ENCODE measurements at places on chromosomes 2 and 18.

DNA sequence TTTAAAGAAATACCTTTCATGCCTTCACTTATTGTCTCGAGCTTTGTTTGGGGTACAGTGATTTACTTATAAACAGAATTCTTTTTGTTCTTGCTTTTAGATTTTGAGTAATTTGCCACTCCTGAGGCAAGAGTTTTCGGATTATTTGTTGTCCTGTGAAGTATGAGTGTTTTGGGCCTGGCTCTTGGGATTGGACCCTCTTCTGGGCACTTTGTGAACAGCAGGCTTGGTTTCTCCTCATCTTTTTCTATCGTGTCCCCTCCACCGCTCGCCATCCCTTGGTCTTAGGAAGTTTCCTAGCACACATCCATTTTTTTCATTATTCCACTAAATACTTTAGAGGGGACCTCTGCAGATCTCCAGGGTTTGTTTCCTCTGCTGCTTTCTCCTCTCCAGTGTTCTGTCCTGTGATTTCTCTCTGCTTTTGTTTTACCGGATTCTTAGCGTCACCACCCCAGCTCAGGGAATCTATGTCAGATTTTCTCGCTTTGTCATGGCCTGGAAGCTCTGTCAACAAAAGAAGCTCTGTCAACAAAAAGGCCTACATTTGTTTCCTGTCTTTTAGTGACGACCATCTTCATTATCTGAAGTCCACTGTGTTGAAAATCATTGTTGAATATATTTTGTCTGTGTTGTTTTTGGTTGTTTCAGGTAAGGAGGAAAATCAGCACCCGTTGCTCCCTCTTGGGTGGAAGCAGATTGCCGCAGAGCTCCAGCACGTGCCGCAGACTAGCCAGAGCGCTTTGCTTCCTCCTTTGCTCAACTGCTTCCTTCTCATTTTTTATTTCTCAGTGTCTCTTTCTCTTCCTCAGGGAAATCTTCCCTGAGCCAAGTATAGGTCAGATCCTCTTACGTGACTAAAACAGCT, 27.8 kb downstream of the ANKRD62 start:
- no peaks in the 10 kb centered on the region for H3K36me3 ChIP-seq
- no peak overlapping the region for H3K27ac ChIP-seq
- no peak for DNase-seq
- H3K4me1 ChIP-seq = no peaks in the 10 kb centered on the region

DNA sequence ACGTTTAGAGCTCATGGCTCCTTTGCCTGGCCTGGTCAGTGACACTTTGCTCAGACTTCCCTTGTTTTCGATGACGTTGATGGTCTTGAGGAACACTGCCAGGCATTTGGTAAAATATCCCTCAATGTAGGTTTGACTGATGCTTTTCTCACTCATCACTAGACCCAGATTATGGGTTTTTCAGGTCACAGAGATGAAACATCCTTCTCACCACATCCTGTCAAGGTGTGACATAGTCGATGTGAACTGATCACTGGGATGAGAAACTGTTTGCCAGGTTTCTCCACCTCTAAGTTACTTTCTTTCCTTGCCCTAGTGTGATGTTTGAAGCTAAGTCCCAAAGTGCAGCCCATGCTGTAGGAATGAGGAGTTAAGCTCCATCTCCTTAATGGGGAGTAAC, 81.5 kb downstream of the AFF3 start:
- no peak for DNase-seq
- peak overlapping the region; percentile 21 for H3K27ac ChIP-seq
- peaks cover 7% of the 10 kb centered on the region for H3K4me1 ChIP-seq
- no peaks in the 10 kb centered on the region for H3K27me3 ChIP-seq
- H3K36me3 ChIP-seq = no peaks in the 10 kb centered on the region
- no peak overlapping the region for H3K4me3 ChIP-seq

GRCh38 chr2:227696990-227697679, 20.7 kb downstream of the SLC19A3 start:
- DNase-seq = no peak
- no peak overlapping the region for H3K27ac ChIP-seq
- H3K27me3 ChIP-seq = peaks cover 9% of the 10 kb centered on the region

DNA sequence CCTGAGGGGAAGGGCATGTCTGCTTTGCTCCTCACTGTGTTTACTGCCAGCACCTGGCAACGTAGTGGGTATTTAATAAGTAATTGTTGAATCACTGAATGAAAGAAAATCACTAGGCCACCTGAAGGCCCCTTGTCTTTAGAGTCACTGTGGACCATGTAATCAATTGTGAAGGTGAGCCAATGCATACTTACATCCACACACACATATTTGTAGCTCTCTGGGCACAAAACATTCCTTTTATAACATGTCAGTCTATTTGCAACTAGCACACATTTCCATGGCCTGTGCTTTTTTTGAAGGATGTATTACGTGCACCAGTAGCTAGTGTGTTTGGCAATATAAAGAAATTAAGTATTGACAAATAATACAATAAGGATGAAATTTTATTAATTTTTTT, 11.2 kb downstream of the ATP8B1 start:
- no peak overlapping the region for H3K27ac ChIP-seq
- no peaks in the 10 kb centered on the region for H3K36me3 ChIP-seq
- H3K4me1 ChIP-seq = no peaks in the 10 kb centered on the region
- no peaks in the 10 kb centered on the region for H3K27me3 ChIP-seq
- DNase-seq = no peak

DNA sequence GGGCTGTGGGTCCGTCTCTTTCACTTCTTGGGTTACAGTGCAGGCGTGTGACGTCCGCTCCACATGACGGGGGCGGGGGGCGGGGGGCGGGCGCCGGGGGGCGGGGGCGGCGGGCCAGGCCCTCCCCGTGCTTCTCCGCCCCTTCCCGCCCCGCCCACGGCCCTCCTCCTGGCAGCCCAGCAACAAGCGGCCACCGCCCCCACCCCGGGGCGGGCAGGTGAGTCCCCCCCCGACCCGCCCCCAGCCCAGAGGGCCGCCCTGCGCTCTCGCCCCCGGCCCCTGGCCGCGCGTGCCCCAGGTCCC, 3.6 kb downstream of the ZNF516 start:
- H3K27me3 ChIP-seq = no peaks in the 10 kb centered on the region
- H3K27ac ChIP-seq = no peak overlapping the region
- H3K4me3 ChIP-seq = peak overlapping the region; percentile 88
- H3K4me1 ChIP-seq = peaks cover 9% of the 10 kb centered on the region
- no peaks in the 10 kb centered on the region for H3K36me3 ChIP-seq

- peaks cover 12% of the 10 kb centered on the region for H3K4me1 ChIP-seq
- no peak overlapping the region for H3K4me3 ChIP-seq
- no peak for DNase-seq
- no peaks in the 10 kb centered on the region for H3K36me3 ChIP-seq
- peaks cover 13% of the 10 kb centered on the region for H3K27me3 ChIP-seq
Measured at GRCh38 chr2:54728669-54729120, 5.2 kb downstream of the EML6 start.

DNA sequence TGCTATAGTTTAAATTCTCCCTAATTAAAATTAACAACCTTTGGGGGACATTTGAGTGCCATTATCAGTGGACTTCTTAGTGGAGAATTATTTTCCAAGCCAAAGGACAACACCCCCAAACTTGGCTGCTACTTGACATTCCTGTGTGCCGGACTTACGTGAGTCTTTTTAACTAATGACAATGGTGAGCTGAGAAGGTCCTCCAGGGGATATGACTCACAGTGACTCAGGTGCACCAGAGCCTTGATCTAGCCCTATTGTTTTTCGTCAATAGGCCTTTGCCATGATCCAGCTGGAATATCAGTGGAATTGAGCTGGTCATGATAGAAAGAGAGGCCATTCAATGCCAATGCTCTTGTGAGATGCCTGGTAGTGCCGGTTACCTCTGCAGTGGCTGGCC, 118.1 kb upstream of the CXCR4 start:
- no peak overlapping the region for H3K27ac ChIP-seq
- DNase-seq = no peak
- H3K36me3 ChIP-seq = no peaks in the 10 kb centered on the region
- no peaks in the 10 kb centered on the region for H3K27me3 ChIP-seq
- no peak overlapping the region for H3K4me3 ChIP-seq

DNA sequence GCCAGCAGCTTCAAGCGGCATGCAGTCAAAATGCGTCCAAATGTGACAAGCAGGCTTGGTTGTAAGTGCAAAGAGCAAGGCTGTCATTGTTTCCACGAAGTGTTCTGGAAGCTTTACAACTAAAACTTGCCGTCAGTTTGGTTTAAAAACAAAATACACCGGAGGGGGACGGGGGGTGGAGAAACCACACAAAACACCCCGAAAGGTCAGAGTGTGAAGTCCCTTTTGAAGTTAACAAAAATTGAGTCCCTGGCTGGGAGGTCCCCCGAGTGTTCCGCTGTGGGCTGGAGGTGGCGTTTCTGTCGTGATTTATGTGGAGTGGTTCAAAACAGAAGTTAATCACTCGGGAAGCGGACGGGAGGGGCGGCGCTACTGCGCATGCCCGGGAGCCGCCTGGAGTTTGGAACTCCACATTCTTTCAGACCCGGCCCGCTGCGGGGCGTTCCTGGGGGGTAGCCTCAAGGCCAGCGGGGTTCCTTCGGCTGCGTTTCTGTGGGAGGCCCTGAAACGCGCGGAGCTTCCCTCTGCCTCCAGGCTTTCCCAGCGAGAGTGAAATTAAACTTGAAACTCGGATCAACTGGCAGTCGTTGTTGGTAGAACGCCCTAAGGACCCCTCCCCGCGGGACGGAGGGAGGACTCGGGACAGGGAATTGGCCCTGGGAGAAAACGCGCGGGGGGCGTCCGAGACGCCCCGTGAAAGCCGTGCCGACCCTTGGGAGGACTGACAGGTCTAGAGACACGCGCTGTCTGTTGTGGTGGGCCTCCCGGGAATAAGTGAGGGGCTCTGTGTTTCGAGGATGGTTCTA, 1.4 kb downstream of the TGIF1 start:
- peak overlapping the region; percentile 85 for H3K27ac ChIP-seq
- peaks cover 18% of the 10 kb centered on the region for H3K4me1 ChIP-seq
- H3K36me3 ChIP-seq = no peaks in the 10 kb centered on the region
- H3K4me3 ChIP-seq = peak overlapping the region; percentile 70
- peak; percentile 72 for DNase-seq
- H3K27me3 ChIP-seq = no peaks in the 10 kb centered on the region

- no peaks in the 10 kb centered on the region for H3K36me3 ChIP-seq
- no peaks in the 10 kb centered on the region for H3K4me1 ChIP-seq
- H3K27ac ChIP-seq = no peak overlapping the region
- DNase-seq = no peak
- H3K27me3 ChIP-seq = no peaks in the 10 kb centered on the region
- no peak overlapping the region for H3K4me3 ChIP-seq
Measured at GRCh38 chr18:77478646-77479442, 229.2 kb downstream of the GALR1 start.

GRCh38 chr2:47799031-47799609, 16.2 kb downstream of the MSH6 start:
- no peak overlapping the region for H3K27ac ChIP-seq
- no peaks in the 10 kb centered on the region for H3K27me3 ChIP-seq
- no peak overlapping the region for H3K4me3 ChIP-seq
- DNase-seq = no peak
- H3K4me1 ChIP-seq = no peaks in the 10 kb centered on the region

GRCh38 chr18:7635948-7636347, 68.8 kb downstream of the PTPRM start:
- H3K27ac ChIP-seq = no peak overlapping the region
- no peak for DNase-seq
- H3K27me3 ChIP-seq = no peaks in the 10 kb centered on the region

- no peaks in the 10 kb centered on the region for H3K27me3 ChIP-seq
- DNase-seq = no peak
- H3K36me3 ChIP-seq = no peaks in the 10 kb centered on the region
- no peak overlapping the region for H3K4me3 ChIP-seq
Measured at GRCh38 chr18:8139891-8140406, 469.3 kb upstream of the RAB12 start.

- no peak overlapping the region for H3K27ac ChIP-seq
- no peaks in the 10 kb centered on the region for H3K4me1 ChIP-seq
- H3K4me3 ChIP-seq = no peak overlapping the region
- H3K36me3 ChIP-seq = no peaks in the 10 kb centered on the region
Measured at GRCh38 chr2:82158150-82158549, 1853.6 kb upstream of the LRRTM1 start.

DNA sequence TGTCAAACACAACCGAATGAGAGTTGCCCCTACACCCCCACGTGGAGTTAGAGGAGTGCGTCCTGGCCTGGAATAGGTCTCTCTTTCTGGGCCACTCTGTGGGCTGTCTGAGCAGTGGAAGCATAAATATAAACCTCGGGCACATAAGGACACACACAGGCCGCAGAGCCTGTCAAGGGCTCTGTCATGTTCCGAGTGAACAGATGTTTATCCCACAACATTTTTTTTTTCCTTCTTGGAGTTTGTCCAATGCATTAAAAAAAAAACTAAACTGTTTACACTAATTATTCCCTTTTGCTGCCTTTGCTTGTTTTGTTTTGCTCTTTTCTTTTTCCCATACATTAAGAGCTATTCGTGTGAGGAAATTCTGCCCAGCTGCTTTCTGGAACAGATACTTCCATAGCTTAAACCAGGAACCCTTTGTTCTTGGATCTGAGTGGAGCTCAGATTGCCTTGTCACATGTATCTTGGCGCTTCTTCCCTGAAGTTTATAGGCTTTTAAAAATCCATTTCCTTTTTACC, 228.3 kb upstream of the FOSL2 start:
- H3K4me1 ChIP-seq = no peaks in the 10 kb centered on the region
- H3K27me3 ChIP-seq = no peaks in the 10 kb centered on the region
- no peaks in the 10 kb centered on the region for H3K36me3 ChIP-seq
- H3K4me3 ChIP-seq = no peak overlapping the region

DNA sequence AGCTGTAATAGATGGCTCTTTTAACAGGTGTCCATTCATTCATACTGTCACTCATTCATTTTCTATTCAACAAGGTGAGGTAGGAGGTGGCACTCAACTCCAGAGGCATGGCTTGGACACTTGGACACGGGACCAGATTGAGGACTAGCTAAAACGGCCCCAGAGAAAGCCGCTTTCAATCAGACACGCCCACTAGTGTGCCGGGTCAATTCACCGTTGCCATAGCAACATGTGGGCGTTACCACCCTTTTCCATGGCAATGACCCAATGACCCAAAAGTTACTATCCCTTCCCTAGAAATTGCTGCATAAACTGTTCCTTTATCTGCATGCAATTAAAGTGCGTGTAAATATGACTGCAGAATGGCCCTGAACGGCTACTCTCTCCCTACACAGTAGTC, 49.2 kb upstream of the LGALSL start:
- H3K4me1 ChIP-seq = no peaks in the 10 kb centered on the region
- no peak overlapping the region for H3K27ac ChIP-seq
- no peak for DNase-seq
- H3K4me3 ChIP-seq = no peak overlapping the region
- H3K36me3 ChIP-seq = no peaks in the 10 kb centered on the region

GRCh38 chr2:71466301-71467179, 13.2 kb downstream of the DYSF start:
- no peak for DNase-seq
- H3K4me1 ChIP-seq = peaks cover 13% of the 10 kb centered on the region
- H3K36me3 ChIP-seq = no peaks in the 10 kb centered on the region
- H3K27ac ChIP-seq = no peak overlapping the region
- H3K4me3 ChIP-seq = peak overlapping the region; percentile 45

GRCh38 chr2:162435676-162436075, 91.7 kb downstream of the GCA start:
- no peak overlapping the region for H3K27ac ChIP-seq
- no peaks in the 10 kb centered on the region for H3K4me1 ChIP-seq
- H3K27me3 ChIP-seq = no peaks in the 10 kb centered on the region
- DNase-seq = no peak

GRCh38 chr2:241031436-241032165, 33.2 kb downstream of the SNED1 start:
- peaks cover 28% of the 10 kb centered on the region for H3K27me3 ChIP-seq
- no peaks in the 10 kb centered on the region for H3K36me3 ChIP-seq
- H3K4me3 ChIP-seq = no peak overlapping the region

GRCh38 chr18:9449600-9450414, 25.5 kb upstream of the RALBP1 start:
- peaks cover 5% of the 10 kb centered on the region for H3K4me1 ChIP-seq
- no peak for DNase-seq
- no peak overlapping the region for H3K27ac ChIP-seq
- H3K27me3 ChIP-seq = peaks cover 9% of the 10 kb centered on the region

Data from T-cell (primary cell).